ENCODE measurements at places on chromosomes 1 and 21.

DNA sequence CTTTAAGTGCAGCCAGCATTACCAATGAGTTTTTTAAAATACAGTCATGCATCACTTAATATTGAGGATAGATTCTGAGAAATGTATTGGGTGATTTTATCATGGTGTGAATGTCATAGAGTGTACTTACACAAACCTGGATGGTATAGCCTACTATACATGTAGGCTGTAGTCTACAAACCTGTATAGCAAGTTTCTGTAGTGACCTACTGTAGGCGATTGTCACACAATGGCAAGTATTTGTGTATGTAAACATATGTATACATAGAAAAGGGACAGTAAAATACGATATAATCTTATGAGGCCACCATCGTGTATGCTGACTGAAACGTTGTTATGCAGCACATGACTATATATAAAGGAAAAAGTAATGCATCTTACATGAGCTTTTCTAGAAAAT is 48.2 kb downstream of the RPE65 start:
- no peak for DNase-seq

DNA sequence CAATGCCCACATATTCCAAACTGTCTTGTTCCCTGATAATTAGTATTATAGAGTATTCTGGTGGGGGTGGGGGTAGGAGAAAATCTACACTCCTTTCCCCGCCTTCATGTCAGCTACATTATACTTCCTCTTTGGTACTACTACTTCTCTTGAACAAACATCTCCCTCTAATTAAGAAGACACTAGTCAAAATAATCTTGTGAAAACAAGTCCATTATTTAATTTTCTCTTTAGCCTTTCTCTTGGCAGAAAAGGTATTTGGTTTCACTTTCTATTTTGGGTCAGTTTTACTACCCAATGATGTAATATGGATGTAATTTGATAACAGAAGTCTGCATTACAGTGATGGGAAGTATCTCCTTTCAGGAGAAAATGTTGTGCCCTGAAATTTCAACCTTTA is 22.5 kb downstream of the NTMT2 start:
- DNase-seq, result no peak

GRCh38 chr1:55484173-55484572 is 269.0 kb upstream of the USP24 start:
- DNase-seq, result no peak

DNA sequence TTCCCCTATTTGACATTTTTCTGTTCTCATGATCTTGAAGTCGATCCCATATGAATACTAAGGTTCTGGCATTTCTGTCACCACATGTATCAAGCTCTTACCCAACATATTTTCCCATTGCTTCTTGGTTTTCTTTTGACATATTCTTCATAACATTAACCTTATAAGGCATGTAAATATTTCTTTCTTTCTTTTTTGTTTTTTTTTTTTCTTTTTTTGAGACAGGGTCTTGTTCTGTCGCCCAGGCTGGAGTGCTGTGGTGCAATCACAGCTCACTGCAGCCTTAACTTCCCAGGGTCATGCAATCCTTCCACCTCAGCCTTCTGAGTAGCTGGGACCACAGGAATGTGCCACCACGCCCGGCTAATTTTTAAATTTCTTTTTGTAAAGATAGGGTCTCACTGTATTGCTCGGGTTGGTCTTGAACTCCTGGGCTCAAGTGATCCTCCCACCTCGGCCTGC is 33.1 kb upstream of the ERRFI1 start:
- no peak for DNase-seq

DNA sequence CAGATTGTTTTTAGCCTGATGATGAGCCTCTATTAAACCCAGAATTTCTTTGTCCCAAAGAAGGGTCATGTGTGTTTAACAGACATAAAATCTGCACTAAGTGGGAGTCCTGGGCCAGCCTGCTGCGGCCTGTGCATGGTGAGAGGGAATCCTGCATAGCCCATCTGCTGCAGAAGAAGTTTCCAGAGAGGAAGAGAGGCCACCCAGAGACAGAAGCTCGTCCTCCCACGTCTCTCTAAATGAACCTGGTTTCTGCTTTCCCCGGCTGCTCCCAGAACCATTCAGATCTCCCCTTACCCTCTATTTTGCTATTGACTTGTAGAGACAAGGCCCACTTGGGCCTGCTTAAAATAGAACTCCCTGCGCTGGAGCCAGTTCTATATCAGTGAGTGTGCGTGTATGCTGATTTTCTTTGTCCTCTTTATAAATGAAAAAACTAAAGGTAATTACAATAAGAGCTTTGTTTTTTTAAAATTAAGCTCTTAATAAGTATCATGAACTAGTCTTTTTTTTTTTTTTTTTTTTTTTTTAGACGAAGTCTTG is 142.8 kb upstream of the RAB4A start:
- DNase-seq, result no peak

DNA sequence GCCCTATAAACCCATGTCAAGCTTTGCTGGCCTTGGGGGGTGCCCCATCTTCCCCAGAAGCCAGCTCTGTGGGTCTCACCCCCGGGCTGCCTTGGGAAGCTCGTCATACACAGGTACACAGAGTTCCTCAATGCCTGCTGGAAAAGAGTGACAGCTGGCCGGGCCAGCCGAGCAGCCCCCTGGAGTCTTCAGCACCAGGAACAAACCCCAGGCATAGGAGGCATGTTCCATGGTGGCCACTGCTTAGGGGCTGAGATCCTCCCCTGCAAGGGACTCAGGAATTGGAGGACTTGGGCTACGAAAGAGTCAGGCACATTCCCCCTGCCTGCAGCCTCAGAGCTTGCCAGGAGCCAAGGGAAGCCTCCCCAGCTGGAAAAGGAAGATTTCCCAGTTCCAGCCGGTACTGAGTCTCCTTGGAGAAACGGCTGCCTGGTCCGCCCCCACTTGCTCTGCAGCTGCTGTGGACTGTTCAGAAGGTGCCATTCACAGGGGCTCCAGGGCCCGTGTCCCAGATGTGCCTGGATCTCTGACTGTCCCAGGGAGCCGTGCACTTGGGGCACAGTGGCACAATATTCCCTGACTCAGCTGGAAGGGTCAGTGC is 89.5 kb downstream of the STUM start:
- DNase-seq, result no peak

- DNase-seq, result no peak
These were observed 19.8 kb downstream of the CAMTA1 start for GRCh38 chr1:6805004-6805416.

DNA sequence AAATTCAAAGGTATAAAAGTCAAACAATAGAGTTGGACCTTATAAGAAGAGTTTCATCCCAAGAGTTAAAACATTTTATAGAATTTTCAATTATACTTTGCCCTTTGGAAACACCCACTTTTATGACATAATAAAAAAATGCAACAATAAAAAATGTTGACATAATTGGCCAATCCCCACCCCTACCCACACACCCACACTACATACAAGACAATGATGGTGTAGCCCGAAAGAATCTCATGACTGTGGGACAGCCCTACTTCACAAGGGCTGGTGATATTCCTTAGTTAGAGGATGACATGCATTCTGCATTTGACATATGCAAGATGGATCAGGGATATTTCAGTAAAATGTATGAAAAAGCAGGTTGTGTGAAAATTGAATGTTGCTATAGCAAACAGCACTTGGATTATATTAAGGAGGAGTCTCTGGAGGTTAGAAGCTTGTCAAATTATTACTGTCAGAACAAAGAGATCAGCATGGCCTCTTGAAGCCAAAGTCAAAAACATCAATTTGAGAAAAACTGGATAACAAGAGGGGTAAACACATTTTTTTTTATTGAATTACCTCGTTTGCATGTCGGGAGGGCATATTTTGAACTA is 133.0 kb upstream of the SAMSN1 start:
- no peak for DNase-seq

DNA sequence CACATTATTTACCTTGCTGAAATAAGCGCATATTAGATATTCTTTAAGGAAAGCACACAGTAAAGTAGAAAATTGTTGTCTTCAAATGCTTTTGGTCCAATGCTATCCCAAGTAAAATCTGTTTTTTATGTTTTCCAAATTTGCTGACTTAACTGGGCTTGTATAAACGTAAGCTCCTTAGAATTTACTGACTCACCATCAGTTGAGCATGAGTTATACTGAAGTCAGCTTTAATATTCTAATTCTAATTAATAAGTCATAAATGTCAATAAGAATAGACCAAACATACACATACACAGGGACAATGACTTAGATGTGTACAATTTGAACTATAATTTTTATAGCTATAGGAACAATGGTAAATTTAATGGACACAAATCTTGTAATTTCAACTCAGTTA is 319.2 kb downstream of the TPR start:
- DNase-seq, result no peak

All from effector memory CD8-positive, alpha-beta T cell (primary cell).